ENCODE measurements at places on chromosomes 11 and 22.
A peak's percentile ranks its signal among the peaks of the same experiment; 100 is the strongest.

GRCh38 chr22:39525658-39525975 lies 5.3 kb downstream of the ATF4 start:
- no peak for DNase-seq

GRCh38 chr11:118633979-118634378 lies 26.6 kb downstream of the PHLDB1 start:
- peak; percentile 4 for DNase-seq

- no peak for DNase-seq
Observed at GRCh38 chr11:112017538-112017937, 7.7 kb upstream of the DLAT start.

- DNase-seq = no peak
Observed at GRCh38 chr11:61139387-61139786, 21.8 kb downstream of the VPS37C start.

- DNase-seq = no peak
Observed at GRCh38 chr11:104000798-104001197, 35.6 kb upstream of the DDI1 start.

DNA sequence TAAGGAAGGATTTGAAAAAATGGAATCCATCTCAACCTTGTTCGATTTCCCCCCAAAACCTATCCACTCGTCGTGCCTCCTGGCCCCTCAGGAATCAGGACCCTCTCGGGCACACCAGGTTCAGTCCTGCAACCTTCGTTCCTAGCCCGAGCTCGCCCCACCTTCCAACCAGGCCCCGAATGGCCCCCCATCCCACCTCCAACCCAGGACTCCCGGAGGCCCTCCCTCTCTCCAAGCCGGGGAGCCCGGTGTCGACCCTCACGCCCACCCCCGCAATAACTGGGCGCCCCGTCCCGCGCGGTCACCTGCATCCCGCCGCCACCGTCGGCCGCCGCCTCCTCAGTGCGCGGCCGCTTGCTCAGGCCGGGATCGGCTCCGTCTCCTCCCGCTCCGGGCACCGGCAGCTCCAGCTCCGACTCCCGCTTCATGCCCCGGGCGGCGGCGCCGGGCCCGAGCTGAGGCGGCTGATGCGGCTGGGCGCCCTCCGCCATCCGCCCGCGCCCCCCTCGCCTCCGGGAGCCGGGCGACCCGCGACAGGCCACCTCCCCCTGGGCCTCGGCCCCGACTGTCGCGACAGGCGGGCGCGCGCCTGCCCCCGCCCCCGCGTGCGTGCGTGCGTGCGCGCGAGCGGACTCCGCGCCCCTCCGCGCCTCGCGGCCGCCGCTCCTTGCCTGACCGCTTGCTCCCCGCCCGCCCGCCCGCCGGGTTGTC lies 534 bp downstream of the RBFOX2 start:
- DNase-seq = peak; percentile 94

GRCh38 chr11:3194016-3194816 lies 24.4 kb downstream of the MRGPRG start:
- DNase-seq = no peak

DNA sequence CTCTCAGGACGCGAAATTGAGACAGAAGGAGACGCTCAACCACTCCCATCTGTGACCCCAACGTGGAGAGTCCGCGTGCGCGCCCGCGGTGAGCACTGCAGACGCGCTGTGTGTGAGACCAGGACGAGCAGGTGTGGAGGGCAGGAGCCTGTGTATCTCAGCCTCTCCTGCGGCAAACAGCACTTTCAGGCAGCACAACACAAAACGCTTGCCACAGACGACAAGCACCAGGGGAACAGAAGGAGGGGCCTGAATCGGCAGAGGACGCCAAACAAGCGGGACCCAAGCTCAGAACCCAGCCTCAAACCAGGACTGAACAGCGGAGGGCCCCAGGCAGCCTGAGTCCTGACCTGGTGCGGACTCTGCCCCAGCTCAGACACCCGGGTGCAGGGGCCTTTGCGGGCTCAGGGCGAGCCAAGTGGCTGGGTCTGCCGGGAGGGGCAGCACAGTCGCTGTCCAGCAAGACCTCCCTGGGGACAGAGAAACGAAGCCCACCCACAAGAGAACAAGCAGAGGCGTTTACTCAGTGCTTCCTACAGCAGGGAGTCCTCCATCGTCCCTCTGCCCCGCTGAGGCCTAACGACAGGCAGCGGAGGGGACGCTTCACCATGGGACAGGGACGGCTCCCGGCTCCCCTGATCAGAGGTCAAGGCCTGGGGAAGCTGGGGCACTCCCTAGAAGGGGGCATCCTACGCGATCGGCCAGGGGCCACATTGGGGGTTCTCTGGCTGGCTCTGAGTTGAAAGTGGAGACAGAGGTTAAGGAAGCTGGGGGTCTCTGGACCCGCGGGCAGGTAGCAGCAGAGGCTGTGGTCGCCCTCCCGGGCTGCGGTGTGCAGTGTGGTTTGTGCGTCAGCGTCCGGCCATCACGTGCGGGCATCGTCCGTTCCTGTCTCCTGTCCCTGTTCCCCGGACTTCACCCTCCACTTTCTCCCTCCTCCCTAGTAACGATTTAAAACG lies 560.8 kb downstream of the BRD1 start:
- peak; percentile 41 for DNase-seq

DNA sequence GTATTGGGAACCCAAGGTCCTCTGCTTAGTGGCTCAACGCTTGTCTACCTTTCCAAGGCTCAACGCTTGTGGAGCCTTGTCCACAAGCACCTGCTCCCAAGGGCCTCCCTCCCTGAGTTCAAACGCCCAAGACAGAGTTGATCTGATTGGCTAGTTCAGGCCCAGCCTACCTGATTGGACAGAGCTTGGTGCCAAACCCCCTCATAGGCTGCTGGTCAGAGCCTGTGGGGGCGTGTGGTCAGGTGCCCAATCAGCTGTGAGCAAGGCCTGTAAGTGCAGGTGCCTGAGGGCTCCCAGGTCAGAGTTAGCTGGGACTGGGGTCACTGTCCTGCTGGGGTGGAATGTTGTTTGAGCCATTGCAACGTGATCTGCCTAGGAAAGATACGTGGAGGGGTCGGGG lies 16.9 kb upstream of the TMPRSS6 start:
- peak; percentile 50 for DNase-seq

- DNase-seq = peak; percentile 81
Observed at GRCh38 chr11:20337526-20338154, 25.9 kb upstream of the HTATIP2 start.

- DNase-seq = no peak
Observed at GRCh38 chr11:129412494-129412893, 36.8 kb downstream of the BARX2 start.

DNA sequence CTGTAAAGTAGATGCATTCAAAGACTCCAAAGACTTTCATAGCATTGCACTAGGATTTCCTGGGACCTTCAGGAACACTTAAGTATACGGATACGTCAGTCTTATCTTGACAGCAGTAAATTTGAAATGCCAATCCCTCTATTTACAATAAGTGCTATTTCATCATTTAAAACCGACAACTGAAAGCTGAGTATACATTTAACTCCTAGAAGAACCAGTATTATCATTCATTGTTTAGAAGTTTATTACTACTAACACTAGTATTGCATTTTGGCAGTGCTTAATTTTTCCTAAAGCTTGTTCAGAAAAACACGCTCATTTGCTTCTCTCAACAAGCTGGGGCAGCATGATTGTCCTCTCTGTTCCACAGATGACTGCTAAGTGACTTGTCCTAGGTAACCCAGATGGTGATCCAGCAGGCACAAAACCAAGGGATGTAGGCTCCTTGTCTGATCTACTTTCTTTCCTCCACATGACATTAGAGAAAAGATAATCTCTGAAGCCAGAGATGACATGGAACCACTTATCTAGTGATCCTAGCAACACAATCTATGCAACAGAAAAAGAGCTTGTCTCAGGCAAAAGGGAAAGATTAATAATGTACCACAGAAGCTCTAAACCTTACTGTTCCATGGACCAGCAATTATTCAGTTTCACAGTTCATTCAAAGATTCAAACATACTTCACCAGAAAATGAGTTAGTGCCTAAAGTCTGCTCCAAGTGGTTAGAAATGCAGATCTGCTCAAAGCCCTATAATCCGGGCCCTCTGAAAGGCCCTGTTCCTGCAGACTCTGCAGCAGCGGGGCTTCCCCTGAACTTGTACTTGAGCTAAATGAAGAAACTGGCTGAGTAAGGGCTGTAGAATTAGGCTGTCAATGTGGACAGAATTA lies 5.2 kb downstream of the MAML2 start:
- DNase-seq = no peak

- DNase-seq = no peak
Observed at GRCh38 chr22:26673486-26673885, 16.1 kb downstream of the MIAT start.

DNA sequence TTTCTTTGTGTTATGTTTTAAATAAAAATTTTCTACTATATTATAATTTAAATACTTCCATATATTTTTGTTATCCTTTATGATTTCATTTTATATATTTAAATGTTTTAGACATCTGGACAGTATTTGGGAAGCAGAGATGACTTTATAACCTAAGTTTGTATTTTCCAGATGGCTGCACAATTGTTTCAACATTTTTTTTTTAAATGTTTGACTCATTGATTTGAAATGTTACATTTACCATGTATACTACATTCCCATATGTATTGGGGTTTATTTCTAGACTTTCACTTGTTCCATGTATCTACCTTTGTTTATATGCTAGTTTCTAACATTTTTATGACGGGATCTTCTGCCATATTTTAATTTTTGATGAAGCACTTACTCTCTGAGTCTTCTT lies 766.5 kb downstream of the METTL15 start:
- no peak for DNase-seq

DNA sequence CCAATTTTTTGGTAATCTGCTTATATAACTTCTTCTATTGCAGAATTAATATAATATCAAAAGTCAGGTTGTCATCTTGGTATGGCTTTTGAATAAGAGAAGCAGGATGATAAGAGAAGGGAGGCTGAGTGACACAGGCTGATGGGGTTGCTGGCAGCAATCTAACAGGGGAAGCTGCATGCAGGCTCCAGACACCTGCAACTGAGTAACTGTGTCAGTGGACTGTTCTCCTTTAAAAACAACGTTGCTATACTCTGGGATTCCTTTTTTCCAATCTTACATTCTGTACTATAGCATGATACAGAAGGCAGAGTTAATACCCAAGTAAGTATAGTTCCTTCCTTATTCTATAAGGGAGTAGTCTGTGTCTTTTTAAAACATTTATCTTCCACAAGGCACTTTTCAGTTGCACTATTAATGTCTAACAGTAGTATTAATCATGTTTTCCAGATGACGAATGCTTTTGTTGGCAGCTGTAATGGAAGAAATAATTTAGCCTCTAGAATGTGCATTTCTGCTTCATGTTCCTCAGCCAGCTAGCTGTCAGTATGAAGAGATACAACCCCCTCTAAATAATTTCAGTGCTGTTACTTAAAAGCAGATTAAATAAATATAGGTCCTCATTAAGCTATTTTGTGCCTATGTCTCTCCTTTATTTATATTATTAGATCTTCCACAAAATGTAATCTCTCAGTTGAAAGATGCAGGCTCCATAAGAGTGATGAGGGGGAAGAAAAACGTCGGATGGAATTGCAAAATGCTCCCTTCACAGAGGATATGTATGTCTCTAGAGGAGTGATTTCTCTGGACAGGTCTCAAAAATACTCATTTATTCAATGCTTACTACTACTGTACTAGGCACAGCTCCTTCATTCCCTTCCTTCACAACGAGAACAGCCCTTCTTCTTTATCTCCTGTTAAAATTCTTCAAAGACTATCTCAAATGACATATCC lies 50.8 kb downstream of the ATG16L2 start:
- no peak for DNase-seq

- no peak for DNase-seq
Observed at GRCh38 chr11:1702506-1702905, 5.5 kb downstream of the KRTAP5-6 start.
